ENCODE measurements at places on chromosomes 11 and 22.

- DNase-seq = no peak
Observed at GRCh38 chr11:27754035-27755017, 54.1 kb upstream of the BDNF start.

- DNase-seq = no peak
Observed at GRCh38 chr22:30488121-30488520, 16.3 kb upstream of the SEC14L3 start.

DNA sequence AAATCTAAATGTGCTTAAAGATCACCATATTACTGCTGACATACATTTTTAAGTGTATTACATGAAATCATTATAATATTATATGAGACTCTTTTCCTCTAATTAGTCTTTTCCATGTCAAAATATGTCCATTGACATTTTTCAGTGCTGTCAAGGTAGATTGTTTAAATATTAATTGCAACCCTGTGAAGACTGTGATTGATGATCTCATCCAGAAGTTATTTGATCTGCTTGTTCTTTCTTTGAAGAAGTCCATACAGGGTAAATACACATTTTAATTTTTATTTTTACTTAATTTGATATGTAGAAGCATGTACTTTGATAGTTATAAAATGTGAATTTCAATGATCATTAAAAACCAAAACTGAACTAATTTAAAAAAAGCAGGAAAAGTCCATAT, 38.4 kb downstream of the DYNC2H1 start:
- DNase-seq = no peak

GRCh38 chr11:35380603-35381002, 38.8 kb downstream of the SLC1A2 start:
- no peak for DNase-seq

All from NCI-H1092 (cell line).